Stimulated activated CD8-positive, alpha-beta memory T cell treated with anti-CD3 and anti-CD28 coated beads, Interleukin-4, amount 100 ng/mL, for 1 hour (primary cell): ENCODE measurements at places on chromosomes 6 and 20.

GRCh38 chr6:131875647-131876046, 67.8 kb downstream of the ENPP1 start:
- DNase-seq: no peak

DNA sequence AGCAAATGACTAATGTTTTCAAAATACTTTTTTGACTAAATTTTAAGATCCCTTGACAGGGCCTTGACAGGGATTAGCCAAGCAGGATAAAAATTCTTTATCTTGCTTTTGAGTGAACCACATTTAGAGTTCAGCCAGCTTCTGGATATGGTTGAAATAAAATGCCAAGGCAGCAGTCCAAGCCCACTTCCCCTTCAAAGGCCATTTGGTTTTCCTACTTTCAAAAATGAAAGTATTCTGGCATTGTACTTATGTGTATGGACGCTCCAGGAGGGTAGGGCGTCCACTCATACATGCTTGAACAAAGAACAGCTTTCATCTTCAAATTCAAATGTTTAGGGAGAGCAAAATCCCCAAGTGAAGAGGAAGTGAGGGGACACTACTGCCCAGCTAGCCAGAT, 82.3 kb upstream of the BCLAF1 start:
- DNase-seq: no peak

GRCh38 chr6:150638765-150639164, 39.1 kb downstream of the PLEKHG1 start:
- DNase-seq: no peak

DNA sequence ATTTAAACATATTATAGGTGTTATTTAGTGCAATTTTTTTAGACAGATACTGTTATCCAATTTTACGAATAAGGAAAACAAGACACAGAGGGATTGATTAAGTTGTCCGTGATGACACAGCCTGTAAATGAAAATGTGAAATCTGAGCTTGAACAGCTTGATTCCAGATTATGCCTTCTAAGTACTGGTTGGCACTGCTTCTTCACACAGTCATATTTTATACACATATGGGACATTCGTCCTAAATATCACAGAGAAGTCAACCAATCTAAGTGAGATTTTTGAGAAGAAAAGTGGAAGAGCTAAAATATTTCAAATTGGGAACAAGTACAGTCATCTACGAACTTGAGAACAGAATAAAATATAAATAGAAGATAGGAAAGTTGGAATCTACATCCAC, 756.3 kb downstream of the BCKDHB start:
- DNase-seq: no peak

- no peak for DNase-seq
Observed at GRCh38 chr6:79100304-79100703, 22.2 kb upstream of the PHIP start.

DNA sequence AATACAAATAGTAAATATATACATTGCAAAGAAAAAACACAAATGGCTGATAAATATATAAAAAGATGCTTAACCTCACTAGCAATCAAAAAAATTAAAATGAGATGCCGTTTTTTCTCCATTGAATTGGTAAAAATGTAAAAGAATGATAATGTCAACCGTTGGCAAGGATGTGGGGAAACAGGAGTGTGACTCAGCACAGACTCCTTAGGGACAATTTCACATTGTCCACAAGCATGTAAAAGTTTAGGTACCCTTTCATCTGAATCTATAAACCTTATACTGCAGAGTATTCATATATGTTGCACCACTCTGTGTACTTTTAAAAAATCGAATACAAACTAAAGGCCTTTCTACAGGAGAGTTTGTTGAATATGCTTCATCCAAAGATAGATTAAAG, 143.1 kb upstream of the RREB1 start:
- DNase-seq: no peak

- no peak for DNase-seq
Observed at GRCh38 chr6:155311086-155311485, 3.2 kb downstream of the TFB1M start.

DNA sequence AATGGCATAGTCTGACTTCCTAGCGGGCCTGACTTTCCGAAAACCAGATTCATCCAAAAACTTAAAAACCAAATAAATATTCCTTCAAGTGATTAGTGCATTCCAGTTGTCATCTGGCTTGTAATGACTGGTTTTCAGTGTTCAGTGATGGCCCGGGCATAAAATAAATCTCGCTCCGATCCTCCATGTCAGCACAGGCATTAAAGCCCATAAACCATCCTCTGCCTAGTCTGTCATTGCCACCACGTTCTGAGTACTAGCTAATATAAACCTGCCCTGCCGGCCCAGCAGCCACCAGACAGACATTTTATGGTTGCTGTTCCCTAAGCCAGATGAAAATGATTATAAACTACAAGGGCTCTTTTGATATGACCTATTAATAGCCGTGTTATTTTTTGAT, 232.3 kb upstream of the GMDS start:
- DNase-seq: no peak

DNA sequence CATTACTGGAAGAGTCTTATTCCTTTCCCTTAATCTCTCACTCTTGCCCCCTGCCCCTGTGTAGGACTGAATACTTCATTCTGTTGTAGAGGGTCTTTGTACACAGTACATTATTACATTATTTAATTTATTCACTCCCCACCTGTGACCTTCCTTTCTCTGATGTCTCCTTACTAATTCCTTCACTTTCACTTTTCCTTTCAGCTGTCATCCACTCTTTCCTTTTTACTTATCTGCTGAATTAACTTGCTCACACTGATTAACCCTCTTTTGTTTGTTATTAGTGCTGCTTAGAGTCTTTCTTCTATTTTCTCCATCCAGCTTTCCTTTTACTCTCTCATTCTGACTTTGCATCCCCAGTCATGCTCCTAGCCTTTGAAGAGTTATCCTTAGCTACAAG, 6.5 kb upstream of the PGBD1 start:
- no peak for DNase-seq

DNA sequence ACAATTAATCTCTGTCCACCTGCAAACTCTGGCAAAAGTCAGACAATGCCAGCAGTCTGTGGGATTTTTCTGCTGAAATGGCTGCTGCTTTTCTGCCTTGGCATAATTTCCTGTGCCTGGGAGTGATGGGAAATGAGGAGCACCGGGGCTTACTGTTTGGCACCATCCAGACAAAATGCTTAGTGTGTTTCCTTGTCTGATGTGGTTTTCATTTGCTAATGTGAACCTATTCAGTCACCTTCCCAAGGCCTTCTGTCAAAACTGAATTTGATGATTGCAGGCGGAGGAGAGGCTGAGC, 56.4 kb downstream of the CDH4 start:
- DNase-seq: no peak

DNA sequence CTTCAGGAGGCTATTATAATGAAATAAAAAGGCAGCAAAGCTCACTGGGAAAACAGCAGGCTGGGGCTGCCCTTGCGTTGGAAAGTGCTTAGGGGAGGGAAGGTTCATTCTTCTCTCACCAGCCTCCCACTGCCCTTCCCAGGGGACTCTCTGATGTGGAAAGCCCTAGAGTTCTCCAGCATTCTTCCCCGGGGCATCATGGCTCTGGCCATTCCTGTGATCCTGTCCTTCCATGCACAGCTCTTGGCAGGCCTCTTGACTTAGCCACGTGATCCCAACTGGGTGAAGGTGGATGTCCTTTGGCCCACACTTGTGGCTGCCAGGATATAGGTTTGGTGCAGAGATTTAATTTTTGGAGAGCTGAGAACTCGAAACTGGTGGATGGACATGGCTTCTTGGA, 58.0 kb upstream of the ZNF831 start:
- no peak for DNase-seq

- no peak for DNase-seq
Observed at GRCh38 chr6:113451049-113451448, 406.1 kb upstream of the MARCKS start.

DNA sequence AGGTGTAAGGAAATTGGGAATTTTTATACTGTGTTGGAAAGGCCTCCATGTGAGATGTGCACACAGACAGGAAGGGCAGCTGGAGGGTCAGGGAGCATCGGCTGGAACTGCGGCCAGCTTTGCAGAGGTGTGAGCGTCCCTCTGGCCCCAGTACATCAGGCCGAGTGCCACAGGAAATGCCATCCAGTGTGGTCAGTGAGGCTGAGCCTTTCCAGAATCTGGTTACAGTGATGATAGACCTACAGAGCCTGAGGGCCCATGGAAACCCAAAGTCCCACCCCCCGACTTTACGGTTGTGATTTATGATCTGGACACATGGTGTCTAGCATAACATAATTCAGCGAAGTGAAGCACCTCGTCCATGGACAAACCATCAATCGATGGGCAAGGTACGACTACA, 137.3 kb upstream of the PDE10A start:
- no peak for DNase-seq
